Muscle of leg (tissue), 16 donors: ENCODE measurements at places on chromosomes 11 and 22.

- no peak overlapping the region for H3K4me3 ChIP-seq
- no peak overlapping the region for H3K27ac ChIP-seq
- H3K36me3 ChIP-seq, result no peaks in the 10 kb centered on the region
- H3K4me1 ChIP-seq, result no peaks in the 10 kb centered on the region
- DNase-seq, result no peak
Measured at GRCh38 chr11:86052693-86053641, 15.9 kb downstream of the PICALM start.

DNA sequence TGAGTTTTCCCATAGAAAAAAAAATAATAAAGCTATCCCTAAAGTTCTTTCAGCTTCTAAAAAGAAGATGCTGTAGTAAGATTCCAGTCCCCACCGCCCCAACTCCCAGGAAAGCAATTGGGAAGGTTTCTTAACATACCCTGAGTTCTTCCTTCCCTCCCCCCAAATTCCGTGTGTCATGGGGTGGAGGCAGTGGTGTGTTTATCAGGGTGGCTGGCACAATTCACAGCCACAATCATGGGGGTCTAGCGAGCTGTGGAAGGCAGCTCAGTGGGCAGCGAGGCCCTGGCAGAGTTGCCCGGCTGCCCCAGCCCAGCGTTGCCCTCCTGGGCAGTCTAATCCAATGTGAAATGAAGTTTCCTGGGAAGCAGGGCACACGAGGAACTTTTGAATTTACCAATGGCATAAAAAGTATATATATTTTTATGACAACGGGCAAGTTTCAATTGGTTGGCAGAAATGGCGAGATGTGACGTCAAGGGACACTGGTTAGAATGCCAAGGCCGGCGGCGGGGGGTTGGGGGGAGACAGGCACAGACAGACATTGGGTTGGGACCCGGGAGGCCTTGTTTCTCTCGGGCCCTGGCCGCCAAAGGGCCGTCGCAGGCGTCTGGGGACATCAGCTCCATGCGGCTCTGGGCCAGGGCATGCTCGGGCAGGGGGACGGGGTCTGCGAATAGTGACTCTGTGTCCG lies 80.7 kb upstream of the PPARA start:
- peak overlapping the region; percentile 89 for H3K4me3 ChIP-seq
- peaks cover 7% of the 10 kb centered on the region for H3K36me3 ChIP-seq
- peaks cover 33% of the 10 kb centered on the region for H3K4me1 ChIP-seq

DNA sequence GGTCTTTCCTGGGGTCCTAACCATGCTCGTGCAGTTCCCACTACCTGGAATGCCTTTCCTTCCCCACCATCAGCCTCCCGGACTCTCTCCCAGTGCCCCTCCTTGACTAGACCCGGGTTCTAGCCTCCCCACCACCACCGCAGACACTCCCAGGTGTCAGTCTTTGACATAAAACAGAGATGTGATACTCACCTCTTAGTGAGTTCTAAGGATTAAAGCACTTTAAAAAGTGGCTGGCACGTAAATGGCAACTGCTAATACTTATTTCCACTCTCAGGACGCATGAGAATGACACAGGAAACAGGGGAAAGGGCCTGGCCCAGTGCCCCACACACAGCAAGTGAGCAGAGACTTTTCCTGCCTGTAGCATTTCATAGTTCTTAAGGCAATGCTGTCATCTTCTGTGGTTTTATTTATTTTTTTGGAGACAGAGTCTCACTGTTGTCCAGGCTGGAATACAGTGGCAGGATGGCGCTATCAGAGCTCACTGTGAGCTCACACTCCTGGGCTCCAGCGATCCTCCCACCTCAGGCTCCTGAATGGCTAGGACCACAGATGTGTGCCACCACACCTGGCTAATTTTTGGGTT lies 1.9 kb upstream of the SLC25A45 start:
- no peak overlapping the region for H3K4me3 ChIP-seq
- no peak for DNase-seq
- no peaks in the 10 kb centered on the region for H3K27me3 ChIP-seq
- peaks cover 53% of the 10 kb centered on the region for H3K4me1 ChIP-seq

- no peaks in the 10 kb centered on the region for H3K36me3 ChIP-seq
- H3K4me3 ChIP-seq, result no peak overlapping the region
- H3K27ac ChIP-seq, result peak overlapping the region; percentile 67
- peak; percentile 61 for DNase-seq
- no peaks in the 10 kb centered on the region for H3K4me1 ChIP-seq
Measured at GRCh38 chr11:96137373-96137772, 205.6 kb downstream of the MAML2 start.

GRCh38 chr11:1749395-1750351 lies 722 bp downstream of the IFITM10 start:
- DNase-seq, result no peak
- no peak overlapping the region for H3K27ac ChIP-seq
- peaks cover 16% of the 10 kb centered on the region for H3K36me3 ChIP-seq
- H3K4me1 ChIP-seq, result peaks cover 49% of the 10 kb centered on the region
- H3K4me3 ChIP-seq, result no peak overlapping the region
